ENCODE measurements at places on chromosomes 1 and 21.
A peak's percentile ranks its signal among the peaks of the same experiment; 100 is the strongest.

DNA sequence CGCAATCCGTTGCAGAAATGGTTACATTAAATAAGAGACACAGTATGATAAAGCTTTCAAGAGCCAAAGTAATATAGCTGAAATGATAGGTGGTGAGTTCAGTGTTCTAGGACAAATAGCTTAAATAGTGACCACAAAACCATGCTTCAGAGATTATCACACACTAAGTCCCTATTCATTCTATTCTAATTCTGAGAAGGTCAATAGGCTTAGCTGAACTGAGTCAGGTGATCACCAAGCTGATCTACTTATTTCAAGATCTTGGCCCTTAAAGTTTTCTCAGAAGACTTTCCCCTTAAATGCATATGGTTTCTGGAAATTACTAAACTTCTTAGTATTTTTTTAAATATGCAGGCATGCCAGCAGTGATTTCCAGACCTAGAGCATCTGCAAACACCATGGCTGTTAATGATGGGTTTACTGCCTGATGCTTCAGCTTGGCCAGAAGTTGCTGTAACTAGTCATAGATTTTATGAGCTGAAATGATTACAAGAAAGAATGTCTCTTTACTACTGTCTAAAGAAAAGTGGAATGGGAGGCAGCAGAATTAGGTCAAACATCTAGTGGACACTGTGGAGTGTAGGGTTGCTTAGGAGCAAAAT lies 242.9 kb downstream of the ST6GALNAC3 start:
- DNase-seq: no peak

- DNase-seq: no peak
These were observed 391.0 kb downstream of the OMA1 start for GRCh38 chr1:58155418-58156123.

DNA sequence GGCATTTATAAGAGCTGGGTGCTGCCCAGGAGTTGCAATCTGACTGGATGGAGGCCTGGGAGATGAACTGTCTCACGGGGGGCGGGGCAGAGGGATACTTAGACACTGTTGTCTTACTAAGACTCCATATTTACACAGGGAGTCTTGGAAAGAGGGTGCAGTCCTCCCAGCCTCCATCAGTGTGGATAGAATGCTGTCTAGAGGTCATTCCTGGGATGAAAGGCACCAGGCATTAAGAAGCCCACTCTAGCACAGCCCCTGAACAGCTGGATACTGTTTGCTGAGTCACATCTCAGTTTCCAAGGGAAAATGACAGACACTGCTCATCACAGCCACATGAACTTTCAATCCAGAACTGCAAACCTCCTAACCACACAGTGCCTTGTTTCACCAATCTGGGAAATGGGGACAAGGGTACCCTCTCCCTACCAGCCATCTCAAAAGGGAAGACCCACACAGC lies 43.3 kb downstream of the SSBP3 start:
- no peak for DNase-seq

DNA sequence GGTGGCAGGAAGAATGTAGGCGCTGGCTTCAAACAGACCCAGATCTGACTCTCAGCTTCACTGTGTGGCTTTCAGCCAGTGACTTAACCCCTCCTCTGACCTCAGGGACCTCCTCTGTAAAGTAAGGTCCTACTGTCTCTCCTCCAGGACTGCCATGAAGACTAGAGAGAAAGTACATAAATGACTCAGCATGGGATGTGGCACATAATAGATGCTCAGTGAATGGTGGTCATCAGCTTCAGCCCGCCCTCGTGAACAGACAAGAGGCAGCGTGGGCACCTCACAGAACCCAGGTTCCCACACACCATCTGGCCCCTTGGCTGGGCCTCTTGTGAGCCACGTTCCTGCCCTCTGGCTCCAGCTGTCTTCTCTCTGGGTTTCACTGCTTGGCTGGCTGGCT lies 126.0 kb downstream of the SYF2 start:
- DNase-seq: no peak

- DNase-seq: no peak
These were observed 72.7 kb downstream of the RPE65 start for GRCh38 chr1:68377098-68377497.

DNA sequence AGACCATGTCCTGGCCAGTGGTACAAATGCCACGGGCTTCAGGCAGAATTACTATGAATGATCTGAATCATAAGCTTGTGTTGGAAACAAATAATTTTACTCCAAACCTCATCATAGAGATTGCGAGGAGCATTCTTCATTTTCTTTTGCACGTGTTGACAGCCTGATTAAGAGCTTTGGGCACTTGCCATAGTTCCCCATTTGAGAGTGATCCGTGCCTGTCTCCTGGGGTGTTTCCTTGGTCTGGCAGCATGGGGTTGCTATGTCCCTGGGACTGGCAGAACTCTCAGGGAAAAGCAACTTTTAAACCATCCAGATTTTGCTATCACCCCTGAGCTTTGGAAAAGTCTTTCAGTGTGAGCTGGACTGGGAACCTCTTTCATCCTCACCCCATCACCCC lies 54.3 kb upstream of the KCNJ6 start:
- no peak for DNase-seq

GRCh38 chr1:164709541-164710278 lies 150.7 kb downstream of the PBX1 start:
- DNase-seq: no peak

GRCh38 chr1:61638911-61639605 lies 85.9 kb downstream of the TM2D1 start:
- DNase-seq: no peak

GRCh38 chr1:16186655-16187235 lies 25.7 kb downstream of the ARHGEF19 start:
- DNase-seq: no peak

DNA sequence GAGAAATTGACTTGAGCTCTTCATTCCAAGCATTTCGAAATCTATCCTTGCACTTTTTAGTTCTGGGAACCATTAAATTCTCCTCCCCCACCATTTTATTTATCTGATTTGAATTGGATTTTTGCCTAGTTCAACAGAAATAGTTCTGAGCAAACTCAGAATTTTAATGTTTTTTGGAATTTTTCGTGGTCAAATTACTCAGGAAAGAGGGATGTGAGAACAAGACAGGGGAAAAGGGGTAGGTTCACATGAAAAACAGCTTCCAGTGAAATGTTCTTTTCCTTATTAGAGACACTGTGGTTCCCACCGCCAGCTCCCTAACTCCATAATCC lies 5.7 kb upstream of the ZNF697 start:
- DNase-seq: no peak

- DNase-seq: no peak
These were observed 25.6 kb downstream of the CD244 start for GRCh38 chr1:160836981-160837557.

- DNase-seq: no peak
These were observed 93.0 kb upstream of the PBX1 start for GRCh38 chr1:164466001-164466421.

DNA sequence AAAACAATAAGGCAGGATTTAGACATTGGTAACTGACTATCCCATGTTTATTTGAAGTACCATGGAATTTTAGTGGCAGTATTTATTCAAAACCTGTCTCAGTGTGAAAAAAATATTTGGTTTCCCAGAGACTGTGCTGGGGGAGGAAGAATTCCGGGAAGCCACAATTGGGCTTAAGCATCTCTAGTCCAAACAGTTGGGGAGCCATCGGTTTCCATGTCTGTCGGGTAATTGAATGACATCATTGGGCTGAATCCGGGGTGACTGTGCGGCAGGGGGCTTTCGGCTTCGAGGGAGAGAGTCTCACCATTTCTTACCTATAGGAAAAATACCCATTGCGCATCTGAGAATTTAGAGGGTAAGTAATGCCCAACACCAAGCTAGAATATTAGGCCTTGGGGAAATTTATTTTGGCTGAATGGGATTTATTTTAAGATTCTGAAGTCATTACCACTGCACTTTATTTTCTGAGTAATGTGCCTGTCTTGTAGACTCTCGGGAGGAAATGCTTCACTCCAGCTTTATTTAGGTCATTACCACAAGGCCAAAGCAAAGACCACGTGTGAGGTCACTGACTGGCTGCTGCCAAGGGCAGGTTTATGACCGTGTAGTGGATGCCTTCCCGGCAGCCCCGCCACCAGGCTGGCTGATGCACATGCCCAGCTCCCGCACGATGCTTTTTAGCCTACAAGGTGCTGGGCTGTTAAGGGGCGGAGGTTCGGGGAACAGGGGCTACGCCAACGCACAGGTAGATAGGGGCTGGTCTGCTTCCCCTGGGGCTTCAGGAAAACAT lies 23.1 kb upstream of the UMODL1 start:
- no peak for DNase-seq

- peak; percentile 13 for DNase-seq
These were observed 18.5 kb upstream of the SAMD11 start for GRCh38 chr1:905071-905749.

DNA sequence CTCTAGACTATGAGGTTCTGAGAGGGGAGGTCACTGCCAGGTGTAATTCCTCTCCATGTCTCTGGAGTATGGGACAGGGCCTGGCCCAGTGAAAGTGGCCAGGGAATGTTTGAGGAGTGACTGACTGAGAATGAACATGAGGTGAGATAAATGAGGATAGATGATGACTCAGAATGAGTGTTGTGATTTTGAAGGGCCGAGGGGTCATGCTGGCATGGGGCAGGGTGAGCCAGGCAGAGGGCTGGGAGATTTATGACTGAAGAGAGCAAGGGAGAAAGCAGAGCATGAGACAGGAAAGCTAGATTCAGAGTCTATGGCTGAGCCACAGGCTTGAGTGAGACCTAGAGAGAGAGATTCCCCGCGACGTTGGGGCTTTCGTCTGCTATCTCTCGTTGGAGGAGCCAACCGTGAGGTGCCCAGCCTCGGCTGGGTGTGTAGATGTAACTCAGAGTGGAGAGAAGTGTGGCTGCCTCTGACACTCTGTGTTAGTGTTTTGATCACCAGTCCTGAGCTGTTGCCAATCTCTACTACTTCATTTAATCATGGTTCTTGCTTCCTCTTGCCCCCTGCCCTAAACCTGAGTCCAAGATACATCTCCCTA lies 50.1 kb downstream of the FOXD2 start:
- DNase-seq: no peak

GRCh38 chr1:211196880-211197279 lies 62.3 kb upstream of the RCOR3 start:
- DNase-seq: no peak

- no peak for DNase-seq
These were observed 9.4 kb upstream of the FMO3 start for GRCh38 chr1:171081314-171081753.

DNA sequence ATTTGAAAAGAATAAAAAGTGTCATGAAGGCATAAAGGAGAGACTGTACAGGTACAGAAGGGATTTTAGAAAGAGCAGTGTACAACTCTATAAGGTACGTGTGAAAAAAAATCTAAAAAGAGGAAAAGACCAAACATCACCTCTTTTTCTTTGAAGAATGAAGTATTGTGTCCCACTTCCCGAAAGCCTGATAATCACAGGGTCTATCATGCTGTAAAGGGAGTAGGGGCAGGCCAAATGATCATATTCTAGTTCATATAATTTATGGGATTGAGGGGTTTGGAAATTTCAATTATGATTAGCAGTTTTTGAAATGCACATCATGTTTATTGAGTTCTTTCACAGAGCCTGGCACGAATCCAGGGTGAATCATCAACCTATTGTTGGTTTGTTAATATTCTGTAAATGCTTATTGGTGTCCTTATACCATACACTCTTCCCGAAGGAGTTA lies 910 bp upstream of the RERE start:
- no peak for DNase-seq

DNA sequence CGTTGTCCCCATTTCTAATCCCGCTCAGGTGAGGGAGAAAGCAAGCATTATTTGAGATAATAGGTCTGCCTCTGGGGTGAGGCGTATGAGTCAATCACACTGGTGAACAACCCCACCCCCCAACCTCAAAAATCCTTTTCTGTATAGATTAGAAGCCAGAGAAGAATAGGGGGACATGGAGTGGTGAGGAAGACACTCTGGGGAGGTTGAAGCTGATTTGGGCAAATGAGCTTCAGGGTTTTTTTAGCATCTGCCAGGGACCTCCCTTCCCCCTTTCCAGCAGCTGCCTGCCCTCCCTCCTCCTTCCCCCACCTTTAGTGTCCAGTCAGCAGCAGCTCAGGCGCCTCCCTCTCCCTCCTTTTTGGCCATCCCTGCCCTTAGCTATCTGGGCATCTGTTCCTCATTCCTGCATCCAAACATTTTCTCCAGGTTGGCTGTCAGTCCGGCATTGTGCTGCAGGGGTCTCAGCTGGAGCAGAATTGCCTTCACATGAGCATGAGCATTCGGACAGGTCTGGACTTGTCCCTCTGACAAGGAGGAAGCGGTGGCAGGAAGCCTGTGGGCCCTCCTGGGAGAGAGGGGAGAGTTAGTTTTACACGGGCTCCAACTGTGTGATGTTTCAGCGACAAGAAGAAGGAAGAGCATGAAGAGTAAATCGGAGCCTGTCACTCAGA lies 30.8 kb upstream of the PTGFRN start:
- no peak for DNase-seq

DNA sequence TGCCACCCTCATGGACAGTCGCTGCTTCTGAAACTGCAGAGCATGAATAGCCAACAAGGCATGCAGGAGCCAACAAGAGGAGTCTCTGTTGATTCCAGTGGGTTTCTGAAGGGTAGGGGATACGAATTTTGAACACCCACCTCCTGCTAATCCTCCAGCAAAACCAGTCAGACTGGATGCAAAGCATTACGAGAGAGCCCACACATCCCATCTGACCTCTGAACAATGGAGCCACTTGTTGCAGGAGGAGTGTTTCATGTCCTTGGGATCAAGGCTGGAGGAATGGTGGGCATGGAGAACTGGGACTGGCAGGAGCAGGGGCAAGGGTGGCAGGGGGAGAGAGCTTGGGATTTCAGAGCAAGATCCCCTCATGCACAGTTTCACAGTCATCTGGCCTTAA lies 1.6 kb downstream of the VTCN1 start:
- DNase-seq: no peak

DNA sequence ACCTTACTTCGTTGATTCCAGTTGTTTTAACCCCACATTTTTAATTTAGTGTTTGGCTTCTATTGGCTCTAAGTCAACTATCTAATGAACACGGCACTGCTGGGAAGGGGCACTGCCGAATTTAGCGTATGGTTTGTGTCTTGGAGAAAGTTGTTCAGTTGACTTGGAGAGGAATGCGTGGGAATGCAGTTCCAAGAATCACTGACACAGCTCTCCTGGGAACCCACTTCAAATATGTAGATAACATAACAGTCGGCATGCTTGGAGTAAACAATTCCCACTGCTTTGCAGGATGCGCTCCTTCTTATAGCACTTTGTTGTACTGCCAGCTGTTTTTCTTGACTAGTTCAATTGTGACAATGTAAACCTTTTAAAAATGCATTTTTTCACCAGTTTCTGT lies 104.3 kb downstream of the RYR2 start:
- no peak for DNase-seq
